ENCODE measurements at places on chromosomes 13 and 19.

GRCh38 chr13:26425443-26426358, 131.8 kb upstream of the WASF3 start:
- no peak for DNase-seq

DNA sequence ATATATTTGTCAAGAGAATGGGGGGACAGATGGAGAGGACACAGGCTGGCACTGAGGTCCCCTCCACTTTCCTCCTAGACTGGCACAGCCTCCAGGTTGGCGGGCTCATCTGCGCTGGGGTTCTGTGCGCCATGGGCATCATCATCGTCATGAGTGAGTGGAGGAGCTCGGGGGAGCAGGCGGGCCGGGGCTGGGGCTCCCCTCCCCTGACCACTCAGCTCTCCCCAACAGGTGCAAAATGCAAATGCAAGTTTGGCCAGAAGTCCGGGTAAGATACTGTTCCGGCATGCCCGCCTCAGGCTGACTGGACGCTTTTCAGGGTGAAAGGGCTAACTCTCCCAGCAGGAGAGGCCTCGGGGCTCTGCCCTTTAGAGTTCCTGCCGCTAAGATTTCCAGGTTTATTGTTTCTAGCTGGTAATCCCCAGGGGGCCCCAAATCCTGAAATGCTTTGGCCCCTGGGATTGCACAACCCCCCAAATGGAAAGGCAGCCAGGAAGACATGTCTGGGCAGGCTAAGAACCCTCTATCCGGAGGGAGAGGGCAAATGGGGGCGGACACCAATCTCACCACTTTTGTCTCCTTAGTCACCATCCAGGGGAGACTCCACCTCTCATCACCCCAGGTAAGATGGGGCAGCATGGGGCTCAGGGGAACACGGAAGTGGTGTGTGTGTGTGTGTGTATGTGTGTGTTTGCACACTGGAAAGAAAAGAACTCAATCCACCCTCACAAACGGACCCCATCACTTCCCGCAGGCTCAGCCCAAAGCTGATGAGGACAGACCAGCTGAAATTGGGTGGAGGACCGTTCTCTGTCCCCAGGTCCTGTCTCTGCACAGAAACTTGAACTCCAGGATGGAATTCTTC, 7.3 kb downstream of the FXYD3 start:
- DNase-seq, result no peak

DNA sequence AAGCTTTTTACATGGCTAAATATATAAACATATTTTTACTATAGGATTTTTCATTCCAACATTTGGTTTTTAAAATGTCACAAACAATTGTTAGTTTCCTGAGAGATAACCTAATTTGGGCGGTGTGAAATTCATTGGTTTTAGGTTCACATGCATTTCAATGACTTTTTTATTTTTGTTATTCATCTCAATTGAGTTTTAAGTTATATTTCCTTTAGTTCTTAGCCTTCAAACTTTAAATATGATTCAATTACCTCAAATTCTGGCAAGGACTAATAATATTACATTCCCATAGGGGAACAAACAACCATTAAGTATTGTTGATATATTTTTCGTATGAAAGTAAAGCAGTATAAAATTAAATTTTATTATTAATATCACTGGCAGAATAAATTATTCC, 265.3 kb downstream of the SLITRK6 start:
- DNase-seq, result no peak

GRCh38 chr19:53945441-53945840, 17.3 kb upstream of the CACNG8 start:
- peak; percentile 13 for DNase-seq

GRCh38 chr13:45278096-45278645, 62.8 kb downstream of the TPT1 start:
- no peak for DNase-seq

DNA sequence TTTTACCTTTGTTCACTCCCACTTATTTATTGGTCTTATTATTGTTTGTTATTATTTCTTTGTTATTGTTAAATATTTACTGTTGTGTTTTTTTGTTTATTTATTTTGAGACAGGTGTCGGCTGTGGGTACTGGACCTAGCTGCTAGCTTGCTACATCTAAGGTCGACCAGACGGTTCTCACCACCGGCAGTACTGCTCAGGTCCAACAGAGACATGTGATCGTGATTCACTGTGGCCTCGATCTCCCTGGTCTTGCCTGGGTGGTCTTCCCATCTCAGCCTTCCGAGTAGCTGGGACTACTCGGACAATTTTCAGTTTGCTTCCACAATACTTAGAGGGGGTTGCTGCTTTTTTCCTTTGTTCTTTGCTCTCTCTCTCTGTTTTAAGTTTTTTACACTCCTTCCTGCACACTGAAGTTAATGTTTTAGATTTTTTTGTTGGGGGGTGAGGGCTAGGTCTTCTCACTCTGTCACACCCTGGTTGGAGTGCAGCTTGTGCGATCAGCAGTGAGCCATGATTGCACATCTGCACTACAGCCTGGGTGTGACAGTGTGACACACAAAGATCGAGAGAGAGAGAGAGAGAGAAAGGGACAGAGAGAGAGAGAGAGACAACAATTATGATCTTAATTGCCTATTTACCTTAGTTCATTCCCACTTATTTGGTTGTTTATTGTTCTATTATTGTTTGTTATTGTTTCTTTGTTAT, 1432.4 kb downstream of the UQCRFS1 start:
- DNase-seq, result peak; percentile 14

DNA sequence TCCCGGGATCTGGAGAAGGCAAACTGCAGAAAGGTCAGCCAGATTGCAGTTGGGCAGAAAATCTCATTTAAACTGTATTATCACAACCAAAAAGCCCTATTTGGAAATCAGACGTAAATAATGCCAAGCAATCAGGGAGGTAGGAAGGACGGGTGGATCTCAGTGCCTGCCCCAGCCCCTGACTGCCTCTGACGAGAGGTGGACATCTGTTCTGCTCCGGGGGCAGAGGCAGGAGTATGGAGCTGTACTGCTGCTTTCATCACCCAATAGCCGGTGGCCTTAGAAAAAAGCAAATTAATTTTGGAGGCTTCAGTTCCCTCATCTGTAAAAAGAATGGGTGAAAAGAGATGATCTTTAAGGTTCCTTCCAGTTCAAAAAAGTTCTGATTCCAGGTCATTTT, 43.6 kb upstream of the WASF3 start:
- no peak for DNase-seq

DNA sequence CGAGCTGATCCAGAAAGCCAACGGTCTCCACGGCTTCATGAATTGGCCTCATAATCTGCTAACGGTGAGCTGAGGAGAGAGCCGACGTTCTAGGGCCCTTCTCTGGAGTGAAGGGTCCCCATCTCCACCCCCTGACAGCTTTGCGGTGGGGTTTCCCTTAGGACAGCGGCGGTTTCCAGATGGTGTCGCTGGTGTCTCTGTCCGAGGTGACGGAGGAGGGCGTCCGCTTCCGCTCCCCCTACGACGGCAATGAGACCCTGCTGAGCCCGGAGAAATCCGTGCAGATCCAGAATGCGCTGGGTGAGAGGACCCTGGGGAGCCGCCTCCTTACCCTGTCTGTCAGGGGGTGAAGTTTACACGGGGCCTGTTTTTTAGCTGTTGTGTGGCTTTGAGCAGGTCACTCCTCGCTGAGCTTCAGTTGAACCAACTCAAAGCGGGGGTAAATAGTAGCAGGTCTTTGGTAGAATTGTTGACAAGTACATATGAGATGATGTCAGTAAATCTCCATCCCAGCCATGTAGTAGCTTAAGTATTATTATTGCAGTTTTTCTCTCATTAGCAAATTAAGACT, 801 bp downstream of the QTRT1 start:
- peak; percentile 16 for DNase-seq

DNA sequence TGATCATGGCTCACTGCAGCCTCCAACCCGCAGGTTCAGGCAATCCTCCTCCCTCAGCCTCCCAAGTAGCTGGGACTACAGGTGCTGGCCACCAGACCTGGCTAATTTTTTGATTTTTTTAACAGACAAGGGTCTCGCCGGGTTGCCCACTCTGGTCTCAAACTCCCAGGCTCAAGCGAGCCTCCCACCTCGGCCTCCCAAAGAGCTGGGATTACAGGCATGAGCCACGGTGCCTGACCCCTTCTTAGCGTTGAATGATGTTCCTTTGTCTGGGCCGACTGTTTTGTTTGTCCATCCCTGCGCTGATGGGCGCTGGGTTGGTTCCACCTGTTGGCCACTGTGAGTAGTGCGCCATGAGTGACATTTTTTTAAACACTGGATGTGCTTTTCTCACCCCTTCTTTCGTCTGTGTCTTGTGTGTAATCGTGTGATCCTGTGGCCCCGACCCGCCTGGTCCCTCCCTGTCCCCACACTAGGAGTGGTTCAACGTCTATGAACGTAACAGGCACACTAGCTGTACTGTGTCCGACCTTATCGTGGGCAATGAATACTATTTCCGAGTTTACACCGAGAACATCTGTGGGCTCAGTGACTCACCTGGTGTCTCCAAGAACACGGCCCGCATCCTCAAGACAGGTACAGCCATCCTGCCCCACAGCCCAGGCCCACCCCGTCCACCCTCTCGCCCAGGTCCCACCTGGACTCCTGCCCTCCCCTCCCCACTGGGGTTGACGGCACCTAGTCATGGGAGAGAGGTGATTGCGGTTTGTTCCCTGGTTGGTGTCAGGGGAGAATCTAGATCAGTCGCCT, 15.0 kb upstream of the EMC10 start:
- peak; percentile 75 for DNase-seq

DNA sequence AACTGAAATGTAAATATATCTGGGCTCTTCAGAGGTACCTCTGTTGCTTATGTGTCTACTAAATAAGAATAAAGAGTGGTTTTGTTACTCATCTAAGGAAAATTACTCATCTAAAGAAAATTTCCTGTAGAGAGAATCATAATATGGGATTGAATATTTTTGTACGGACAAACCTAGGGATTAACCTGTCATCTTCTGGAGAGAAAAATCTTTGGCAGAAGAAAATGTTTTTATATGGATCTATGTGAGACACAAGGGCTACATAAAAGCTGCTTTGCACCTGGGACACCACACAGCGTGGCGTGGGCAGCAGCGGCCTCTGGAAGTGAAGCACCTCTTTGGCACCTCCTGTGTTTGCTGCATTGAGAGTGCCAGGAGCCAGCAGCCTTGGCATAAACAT, 242.9 kb upstream of the DACH1 start:
- DNase-seq, result no peak
